ENCODE measurements at places on chromosomes 13 and 19.

- no peak for DNase-seq
Observed at GRCh38 chr19:1254081-1254527, 5.7 kb downstream of the MIDN start.

GRCh38 chr13:46738055-46738454 lies 58.9 kb downstream of the ESD start:
- no peak for DNase-seq

GRCh38 chr19:18587962-18588610 lies 512 bp upstream of the REX1BD start:
- DNase-seq: no peak

- no peak for DNase-seq
Observed at GRCh38 chr19:42269478-42270345, 660 bp downstream of the CIC start.

GRCh38 chr19:41696402-41697197 lies 8.5 kb upstream of the CEACAM7 start:
- no peak for DNase-seq

- no peak for DNase-seq
Observed at GRCh38 chr13:50679321-50679720, 164.2 kb downstream of the DLEU7 start.

DNA sequence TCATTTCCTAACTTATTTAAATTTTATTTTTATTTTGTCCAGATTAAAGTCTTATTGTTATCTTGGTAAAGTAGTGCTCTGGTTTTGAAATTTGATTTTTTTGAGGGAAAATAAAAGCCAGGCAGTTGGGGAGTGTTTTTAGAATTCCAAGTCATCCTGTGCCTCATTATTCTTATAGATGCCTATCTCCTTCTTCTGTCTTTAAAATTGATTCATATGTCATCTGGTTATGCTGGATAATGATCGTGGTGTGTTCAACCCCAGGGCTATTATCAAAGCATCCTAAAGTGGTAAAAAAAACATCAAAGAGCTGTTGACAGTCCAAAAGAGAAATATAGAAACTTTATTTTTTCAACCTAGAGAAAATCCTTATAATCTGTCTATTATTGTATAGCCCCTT lies 6.0 kb upstream of the FNDC3A start:
- no peak for DNase-seq

GRCh38 chr13:27969866-27970229 lies 733 bp upstream of the CDX2 start:
- DNase-seq: no peak

GRCh38 chr19:41697198-41697855 lies 9.3 kb upstream of the CEACAM7 start:
- DNase-seq: no peak

Measured in activated naive CD4-positive, alpha-beta T cell treated with Interleukin-2 at 50 U/mL for 16 hours (primary cell).